Lung (tissue), 17 donors: ENCODE measurements at places on chromosomes 12 and 14.

GRCh38 chr14:78704965-78705364, 534.8 kb downstream of the NRXN3 start:
- no peak for DNase-seq

GRCh38 chr12:112196196-112196875, 71.0 kb downstream of the TRAFD1 start:
- DNase-seq = no peak

- peak; percentile 60 for DNase-seq
Observed at GRCh38 chr14:53596853-53597525, 359.6 kb downstream of the BMP4 start.

DNA sequence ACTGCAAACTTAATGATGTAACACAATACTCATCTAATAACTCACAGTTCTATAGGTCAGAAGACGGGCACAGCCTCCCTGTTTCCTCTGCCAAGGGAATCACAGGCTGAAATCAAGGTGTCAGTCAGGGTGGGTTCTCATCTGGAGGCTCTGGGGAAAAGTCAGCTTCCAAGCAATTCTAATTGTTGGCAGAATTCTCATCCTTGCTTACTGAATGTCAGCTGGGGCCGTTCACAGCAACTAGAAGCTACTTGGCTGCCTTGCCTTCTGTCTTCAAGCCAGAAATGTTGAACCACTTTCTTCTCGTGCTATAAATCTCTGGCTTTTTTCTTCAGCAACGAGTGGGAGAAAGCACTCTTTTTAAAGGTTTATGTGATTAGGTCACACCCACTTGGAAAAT, 80.1 kb upstream of the PDZRN4 start:
- peak; percentile 45 for DNase-seq

DNA sequence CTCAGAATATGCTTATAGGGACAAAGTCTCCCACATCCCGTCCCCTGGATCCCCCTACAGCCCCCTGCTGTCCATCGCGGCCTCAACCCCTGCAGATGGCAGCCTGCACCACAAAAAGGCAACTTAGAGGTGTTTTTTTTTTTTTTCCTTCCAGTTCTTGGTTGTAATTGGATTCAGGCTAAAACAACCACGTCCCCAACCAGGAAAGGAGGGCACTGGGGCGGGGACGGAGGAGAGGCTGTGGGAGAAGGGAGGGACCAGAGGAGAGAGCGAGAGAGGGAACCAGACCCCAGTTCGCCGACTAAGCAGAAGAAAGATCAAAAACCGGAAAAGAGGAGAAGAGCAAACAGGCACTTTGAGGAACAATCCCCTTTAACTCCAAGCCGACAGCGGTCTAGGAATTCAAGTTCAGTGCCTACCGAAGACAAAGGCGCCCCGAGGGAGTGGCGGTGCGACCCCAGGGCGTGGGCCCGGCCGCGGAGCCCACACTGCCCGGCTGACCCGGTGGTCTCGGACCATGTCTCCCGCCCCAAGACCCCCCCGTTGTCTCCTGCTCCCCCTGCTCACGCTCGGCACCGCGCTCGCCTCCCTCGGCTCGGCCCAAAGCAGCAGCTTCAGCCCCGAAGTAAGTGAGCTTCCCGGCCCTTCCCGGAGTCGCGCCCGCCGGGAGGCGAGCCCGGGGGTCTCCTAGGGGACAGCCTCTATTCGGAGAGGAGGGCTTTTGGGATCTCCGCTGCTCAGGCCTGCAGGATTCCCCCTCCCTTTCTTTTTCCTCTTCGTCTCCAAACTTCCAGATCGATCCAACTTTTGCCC, at the start of gene MMP14:
Gene MMP14, plus strand, starts transcription at position 285 of the 813 bp plus-strand sequence. Its CDS starts 233 bp downstream, at position 518.
- DNase-seq = peak; percentile 97
